Motor neuron (in vitro differentiated cells): ENCODE measurements at places on chromosomes 12 and 14.

- no peak for ATAC-seq
These were observed 47.2 kb downstream of the NPAS3 start for GRCh38 chr14:32985866-32986265.

DNA sequence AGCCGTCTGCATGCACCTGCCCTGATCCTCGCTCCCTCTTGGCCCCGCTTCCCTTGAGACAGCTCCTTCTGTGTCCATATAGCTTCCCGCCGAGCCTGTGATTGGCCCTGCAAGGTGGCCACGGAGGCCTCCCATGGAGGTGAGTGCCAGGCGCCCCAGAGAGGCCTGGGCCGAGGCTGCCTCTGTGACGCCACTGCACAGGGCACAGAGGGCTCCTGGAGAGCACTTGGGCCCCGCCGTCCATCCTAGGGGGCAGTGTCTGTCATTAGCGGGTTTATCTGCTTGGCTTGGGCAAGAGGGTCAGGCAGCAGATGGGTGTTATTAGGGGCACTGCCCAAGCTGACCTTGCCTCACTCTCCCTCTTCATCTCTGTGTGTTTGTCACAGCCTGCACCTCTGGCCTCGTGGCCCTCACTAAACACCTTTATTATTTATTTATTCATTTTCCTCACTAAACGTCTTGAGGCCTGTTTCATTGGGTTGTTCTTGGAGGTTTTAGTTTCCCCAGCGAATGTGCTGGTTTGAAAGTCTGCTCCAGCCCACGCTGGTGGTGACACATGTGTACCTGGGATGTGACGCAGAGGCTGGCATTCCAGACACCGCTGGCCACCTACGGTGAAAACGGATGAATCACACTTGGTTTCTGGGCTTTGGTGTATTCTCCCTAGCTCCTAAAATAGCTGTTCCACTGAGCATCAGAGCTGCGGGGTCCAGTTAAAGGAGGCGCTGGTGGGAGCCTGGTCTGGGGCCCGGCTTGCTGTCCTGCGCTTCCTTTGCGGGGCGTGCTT, 5.9 kb downstream of the ZFYVE21 start:
- no peak for ATAC-seq

GRCh38 chr12:52517005-52517835, 3.0 kb downstream of the KRT5 start:
- ATAC-seq: no peak

- no peak for ATAC-seq
These were observed 171.1 kb upstream of the G2E3 start for GRCh38 chr14:30387871-30388270.

DNA sequence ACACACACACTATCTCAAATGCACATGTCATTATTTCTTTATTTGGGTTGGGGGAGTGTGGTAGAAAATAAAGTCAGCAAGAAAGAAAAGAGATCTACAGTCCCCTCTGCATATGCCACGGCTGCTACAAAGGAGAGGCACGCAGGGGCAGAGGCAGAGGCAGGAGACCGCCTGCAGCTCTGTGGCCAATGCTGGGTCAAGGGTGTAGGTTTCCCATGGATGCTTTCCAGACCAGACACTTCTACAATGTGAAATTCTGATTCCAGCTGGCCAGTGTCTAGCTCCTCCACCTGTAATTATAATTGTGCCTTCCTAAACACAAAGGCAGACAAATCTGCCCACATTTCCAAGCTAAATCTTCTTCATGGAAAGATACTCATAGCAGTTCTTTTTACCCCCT, 19.2 kb downstream of the VPS37B start:
- ATAC-seq: no peak

- no peak for ATAC-seq
These were observed 163.4 kb downstream of the RAD51B start for GRCh38 chr14:67982711-67983608.

GRCh38 chr12:121059031-121059898, 20.2 kb upstream of the OASL start:
- no peak for ATAC-seq

DNA sequence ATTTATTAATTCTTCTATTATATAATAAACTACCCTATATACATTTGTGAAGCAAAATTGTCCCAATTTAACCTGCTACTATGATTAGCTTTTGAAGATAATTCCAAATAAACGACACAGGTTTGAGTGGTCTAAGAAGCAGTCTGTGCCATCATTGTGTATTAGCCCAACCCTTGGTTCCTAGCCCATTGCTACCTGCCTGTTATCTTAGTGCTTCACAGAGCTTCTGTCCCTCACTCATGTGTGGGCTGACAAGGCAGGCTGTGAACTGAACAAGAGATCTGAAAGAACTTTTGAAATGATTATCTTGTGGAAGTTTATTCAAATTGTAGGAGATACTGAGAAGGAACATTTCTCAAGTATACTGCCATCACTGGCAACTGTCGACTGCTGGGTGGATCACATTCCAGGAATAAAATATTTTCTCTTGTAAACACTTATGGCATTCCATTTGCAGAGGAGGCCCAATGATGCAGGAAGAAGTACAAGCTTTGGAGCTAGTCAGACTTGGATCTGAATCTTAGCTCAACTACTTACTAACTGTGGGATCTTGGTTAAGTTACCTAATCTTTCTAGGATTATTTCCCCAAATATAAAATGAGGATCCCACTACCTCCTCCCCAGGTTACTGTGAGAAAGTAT, 7.8 kb upstream of the MTERF2 start:
- ATAC-seq: peak; percentile 88

- no peak for ATAC-seq
These were observed 15.9 kb upstream of the PPP1R13B start for GRCh38 chr14:103863245-103863644.

GRCh38 chr14:75476274-75476995, 45.8 kb upstream of the BATF start:
- peak; percentile 99 for ATAC-seq

DNA sequence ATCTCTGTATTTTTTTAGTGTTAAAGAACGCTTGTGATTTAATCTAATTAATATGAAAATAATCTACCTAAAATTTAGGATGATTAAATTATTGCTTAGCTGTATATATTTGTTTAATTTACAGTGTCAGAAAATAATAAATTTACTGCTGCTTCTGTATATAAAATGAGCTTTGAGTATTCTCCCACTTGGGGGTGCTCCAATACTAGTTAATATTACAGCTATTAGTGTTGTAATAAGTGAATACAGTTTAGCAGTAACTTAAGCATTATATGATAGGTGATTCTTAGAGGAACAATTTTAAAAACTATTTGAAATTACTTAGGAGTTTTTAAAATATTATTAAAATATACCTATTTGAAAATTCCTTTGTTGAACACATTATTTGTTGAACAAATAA, 62.2 kb downstream of the PAPOLA start:
- no peak for ATAC-seq

DNA sequence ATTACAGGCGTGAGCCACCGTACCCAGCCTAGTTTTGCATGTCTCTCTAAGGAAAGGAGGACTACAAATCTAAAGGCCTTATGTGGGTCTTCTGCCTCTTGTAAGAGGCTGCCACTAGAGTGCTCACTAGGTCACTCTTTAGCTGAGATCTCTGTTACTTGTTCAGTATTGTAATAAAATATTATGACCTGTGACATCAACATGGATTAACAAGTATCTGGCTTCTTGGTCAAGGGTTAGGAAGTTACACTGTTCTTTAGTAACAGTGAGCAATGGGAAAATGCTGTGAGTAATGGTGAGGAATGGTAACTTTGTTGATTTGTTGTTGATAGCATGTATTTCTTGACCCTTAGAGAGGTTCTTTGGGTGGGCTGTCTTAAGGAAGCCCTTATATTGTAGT, 50.5 kb downstream of the ERC1 start:
- ATAC-seq: no peak

DNA sequence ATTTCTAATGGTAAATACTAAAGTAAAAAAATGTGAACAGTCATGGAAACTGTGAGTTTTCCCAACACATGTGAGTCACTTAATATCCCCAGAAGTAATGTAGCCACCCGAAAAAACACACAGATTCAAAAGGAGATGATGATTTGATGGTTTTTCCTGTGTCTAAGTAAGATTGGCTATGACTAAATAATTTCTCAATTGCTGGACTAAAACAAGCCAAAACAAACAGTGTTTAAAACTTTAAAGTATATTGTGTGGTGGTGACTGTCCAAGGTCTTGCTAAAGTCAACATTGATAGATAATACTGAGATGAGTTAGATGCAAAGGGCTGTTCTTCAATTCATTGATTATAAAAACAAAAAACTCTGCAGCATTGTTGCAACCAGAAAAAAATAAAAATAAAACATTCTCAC, 89.6 kb upstream of the SOX5 start:
- no peak for ATAC-seq

- no peak for ATAC-seq
These were observed 185.7 kb downstream of the PRKD1 start for GRCh38 chr14:29741909-29742401.

GRCh38 chr12:80710727-80711449, 3.5 kb downstream of the MYF6 start:
- no peak for ATAC-seq

GRCh38 chr14:44609876-44610510, 102.9 kb upstream of the FSCB start:
- no peak for ATAC-seq

- no peak for ATAC-seq
These were observed 144.4 kb downstream of the SCARB1 start for GRCh38 chr12:124719231-124719630.

DNA sequence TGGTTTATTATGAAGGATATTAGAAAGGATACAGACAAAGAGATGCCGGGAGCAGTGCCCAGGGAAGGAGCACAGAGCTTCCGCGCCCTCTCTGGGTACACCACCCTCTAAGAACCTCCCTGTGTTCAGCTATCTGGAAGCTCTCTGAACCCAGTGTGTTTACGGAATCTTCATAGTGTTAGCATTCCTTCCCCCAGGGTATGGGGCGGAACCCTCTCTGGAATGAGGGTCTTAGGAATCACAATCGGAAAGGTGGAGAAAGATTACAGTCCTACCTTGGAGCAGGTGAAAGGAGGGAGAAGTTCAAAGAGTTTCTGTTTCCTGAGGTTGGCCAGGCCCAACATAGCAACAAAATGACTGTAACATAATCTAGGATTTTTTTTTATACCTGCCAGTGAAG, 6.8 kb upstream of the NUDT4 start:
- no peak for ATAC-seq

DNA sequence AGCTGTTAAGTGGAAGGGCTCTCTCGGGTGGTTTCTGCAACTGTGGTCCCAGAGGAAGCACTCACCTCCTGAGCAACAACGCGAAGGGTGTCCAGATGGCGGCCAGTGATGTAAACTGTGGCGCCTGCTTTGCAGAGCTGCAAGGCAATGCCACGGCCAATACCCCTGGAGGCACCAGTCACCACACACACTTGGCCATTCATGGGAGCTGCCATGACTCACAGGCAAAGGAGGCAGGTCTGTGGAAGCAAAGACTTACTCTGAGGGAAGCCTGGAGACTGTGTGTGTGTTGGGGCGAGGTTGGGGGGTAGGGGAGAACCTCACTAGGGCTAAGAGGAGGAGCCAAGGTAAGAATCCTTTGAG, 707 bp downstream of the DHRS1 start:
- peak; percentile 23 for ATAC-seq

GRCh38 chr14:54489731-54490444, 1.1 kb upstream of the GMFB start:
- no peak for ATAC-seq

- ATAC-seq: no peak
These were observed 107.0 kb downstream of the ATXN7L3B start for GRCh38 chr12:74644681-74645080.

DNA sequence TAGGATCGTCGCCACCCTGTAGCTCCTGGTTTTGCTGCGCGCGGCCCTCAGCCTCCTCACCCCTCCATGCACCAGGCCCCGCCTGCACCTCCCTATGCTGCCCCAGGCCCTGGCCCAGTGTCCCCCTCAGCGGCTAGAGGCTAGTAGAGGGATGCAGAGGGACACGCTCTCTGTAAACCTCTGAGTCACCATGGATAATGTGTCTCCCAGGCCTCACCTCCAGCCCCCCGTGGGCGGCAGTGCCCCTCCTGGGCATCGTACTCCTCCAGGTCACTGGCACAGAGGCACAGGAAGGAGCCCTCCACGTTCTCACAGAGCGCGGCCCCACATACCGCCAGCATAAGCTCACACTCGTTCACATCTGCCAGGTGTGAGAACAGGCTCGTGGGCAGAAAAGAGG, 12.3 kb downstream of the ISCA2 start:
- ATAC-seq: no peak

DNA sequence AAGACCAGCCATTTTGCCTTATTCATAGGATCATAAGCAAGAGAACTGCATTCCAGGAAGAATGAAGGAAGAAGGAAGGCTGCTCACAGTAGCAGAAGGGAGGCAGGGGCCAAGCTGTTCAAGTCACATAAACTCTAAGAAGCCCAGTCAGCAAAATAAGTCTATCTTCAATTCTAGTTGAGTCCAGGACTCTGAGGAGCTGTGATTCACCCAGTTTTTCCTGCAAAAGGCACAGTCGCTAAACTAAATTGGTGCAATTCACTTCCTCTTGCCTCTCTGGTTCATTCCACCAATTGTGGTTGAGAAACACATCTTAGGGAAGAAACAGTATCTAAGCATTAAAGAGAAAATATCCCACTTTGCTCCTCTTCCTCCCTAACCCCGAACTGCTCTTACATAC, 9.8 kb downstream of the ZNF641 start:
- ATAC-seq: no peak

DNA sequence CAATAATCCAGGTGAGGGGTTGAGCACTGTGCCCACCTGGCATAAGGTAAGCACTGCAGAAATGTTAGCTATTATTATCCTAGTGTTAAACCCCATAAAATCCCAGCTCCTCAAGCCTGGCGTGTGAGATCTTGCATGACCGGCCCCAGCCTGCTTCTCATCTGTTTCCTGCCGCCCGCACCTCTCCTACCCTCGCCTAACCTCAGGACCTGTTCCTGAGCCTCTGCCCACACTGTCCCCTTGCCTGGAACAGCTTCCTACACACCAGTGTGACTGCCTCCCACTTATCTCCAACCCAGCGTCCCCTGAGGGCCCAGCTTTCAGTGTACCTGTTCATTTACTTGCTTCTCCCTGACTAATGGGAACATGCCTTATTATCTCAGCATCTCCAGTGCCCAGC, 24.7 kb downstream of the ISCA2 start:
- ATAC-seq: no peak

DNA sequence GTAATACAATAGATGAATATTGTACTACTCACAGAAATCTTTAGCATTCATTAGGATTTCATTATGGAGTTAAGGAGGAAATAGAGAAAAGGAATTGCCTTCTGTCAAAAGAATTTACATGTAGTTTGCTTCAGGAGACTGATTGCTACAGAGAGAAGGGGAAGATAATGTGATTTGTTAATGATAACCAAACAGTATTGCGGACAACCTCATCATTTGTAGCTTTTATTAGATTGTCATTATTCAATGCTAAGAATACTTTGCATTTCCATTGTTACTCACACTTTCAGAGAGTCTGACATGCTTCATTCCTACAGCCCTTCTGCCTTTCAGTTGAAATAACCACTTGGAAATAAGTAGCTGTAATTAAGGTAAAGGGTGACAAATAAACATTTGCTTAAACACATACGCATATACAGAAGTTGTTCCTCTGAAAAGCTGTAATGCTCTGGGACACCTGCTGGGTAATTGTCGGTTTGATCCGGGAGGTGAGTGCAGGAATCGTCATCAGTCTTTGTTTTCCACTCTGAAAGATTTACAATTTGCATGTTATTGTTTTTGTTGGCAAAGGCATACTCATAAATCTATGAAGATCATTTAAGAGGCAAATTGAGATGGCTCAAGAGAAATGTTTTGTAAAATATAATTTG, 600.2 kb downstream of the TRHDE start:
- ATAC-seq: peak; percentile 52
